ENCODE measurements at places on chromosomes 11 and 22. TPM values are rescaled to one million over a fixed set of nuclear protein-coding genes. Genes with fewer than 3 reads are reported as not detected.

DNA sequence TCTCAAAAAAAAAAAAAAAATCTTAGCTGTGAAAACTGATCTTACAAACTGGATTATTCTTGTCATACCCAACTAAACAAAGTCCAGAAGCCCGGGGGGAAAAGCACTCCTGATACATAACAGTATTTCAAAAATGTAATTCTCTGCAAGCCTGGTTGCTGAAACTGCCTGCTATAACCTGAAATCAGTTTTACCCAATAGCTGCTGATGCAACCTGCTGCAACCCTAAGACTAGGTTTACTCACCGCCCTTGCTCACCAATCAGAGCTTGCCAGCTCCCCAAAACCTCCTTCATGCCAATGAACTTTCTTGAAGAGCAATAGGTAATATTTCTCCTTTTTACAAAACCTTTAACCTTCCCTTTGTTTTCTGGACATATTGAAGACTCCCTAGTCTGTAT lies 12.4 kb downstream of the FGF19 start:
- no peak for DNase-seq

GRCh38 chr11:102110761-102111010 lies 439 bp downstream of the YAP1 start:
- no peak for DNase-seq

- DNase-seq: no peak
Measured at GRCh38 chr11:36097219-36097650, 153.4 kb downstream of the LDLRAD3 start.

GRCh38 chr11:48058064-48058463 lies 77.7 kb downstream of the PTPRJ start:
- no peak for DNase-seq

GRCh38 chr11:106087815-106088435 lies 10.5 kb downstream of the AASDHPPT start:
- no peak for DNase-seq

DNA sequence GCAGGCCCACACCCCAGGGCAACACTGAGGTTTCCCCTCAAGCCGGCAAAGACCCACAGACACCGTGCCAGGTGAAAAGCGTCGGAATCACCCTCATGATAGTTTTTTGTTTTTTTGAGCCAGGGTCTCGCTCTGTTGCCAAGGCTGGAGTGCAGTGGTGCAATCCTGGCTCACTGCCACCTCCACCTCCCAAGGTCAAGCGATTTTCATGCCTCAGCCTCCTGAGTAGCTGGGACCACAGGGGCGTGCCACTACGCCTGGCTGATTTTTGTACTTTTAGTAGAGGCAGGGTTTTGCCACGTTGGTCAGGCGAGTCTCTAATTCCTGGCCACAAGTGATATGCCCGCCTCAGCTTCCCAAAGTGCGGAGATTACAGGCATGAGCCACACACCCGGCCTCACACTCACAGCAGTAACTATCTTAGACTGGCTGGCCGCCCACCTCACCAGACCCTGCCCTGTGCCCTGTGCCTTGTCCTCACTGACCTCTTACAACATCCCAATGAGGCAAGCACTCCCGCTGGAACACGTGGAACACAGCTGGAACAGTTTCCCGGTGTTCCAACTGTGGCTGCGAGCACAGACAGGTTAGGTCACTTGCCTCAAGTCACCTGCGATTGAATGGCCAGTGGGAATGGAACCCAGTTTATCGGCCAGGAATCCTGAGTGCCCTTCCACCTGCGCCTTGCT lies 21.1 kb downstream of the LRRC10B start:
- no peak for DNase-seq

GRCh38 chr22:35542157-35542938 lies 1.7 kb downstream of the RASD2 start:
- DNase-seq: no peak

- DNase-seq: no peak
Measured at GRCh38 chr22:27790376-27791158, 11.0 kb downstream of the MN1 start.

PACSIN3 gene
- 7.2 TPM for total RNA-seq

MS4A3 gene
- total RNA-seq: not detected

LRRC10B gene
- total RNA-seq: 0.35 TPM

PICK1 gene
- 43.3 TPM for total RNA-seq

ADM gene
- total RNA-seq: 127 TPM

JHY gene
- 3.1 TPM for total RNA-seq

PGM2L1 gene
- 3.5 TPM for total RNA-seq

MUC2 gene
- total RNA-seq: 1,165 TPM
